NCI-H748 treated with DMSO at 0.1 percent for 48 hours (cell line): ENCODE measurements at places on chromosomes 1 and 21.
A peak's percentile ranks its signal among the peaks of the same experiment; 100 is the strongest.

DNA sequence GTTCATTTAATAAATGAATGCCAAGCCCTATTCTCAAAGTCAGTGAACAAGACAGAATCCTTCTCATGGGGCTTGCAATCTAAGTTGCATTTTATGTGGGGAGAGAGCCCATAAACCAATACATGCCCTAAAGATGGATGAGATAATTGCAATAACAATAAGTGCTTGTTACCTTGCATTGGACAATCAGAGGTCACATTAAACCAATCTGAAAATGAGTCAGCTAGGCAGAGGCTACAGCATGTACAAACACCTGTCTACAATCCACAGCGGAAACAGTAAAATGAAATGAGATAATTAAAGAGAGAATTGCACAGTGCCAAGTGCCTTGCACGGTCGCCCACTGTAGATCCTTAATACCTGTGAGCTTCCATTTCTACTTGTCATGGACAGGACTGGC lies 7.4 kb upstream of the IGFN1 start:
- peak; percentile 39 for DNase-seq

DNA sequence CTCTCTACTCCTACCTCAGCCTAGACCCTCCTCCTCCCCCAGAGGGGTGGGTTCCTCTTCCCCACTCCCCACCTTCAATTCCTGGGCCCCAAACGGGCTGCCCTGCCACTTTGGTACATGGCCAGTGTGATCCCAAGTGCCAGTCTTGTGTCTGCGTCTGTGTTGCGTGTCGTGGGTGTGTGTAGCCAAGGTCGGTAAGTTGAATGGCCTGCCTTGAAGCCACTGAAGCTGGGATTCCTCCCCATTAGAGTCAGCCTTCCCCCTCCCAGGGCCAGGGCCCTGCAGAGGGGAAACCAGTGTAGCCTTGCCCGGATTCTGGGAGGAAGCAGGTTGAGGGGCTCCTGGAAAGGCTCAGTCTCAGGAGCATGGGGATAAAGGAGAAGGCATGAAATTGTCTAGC lies 21.6 kb upstream of the VPS13D start:
- DNase-seq: no peak

GRCh38 chr1:12376236-12377045 lies 146.6 kb downstream of the VPS13D start:
- no peak for DNase-seq

GRCh38 chr1:65704318-65704717 lies 88.4 kb upstream of the PDE4B start:
- DNase-seq: no peak

DNA sequence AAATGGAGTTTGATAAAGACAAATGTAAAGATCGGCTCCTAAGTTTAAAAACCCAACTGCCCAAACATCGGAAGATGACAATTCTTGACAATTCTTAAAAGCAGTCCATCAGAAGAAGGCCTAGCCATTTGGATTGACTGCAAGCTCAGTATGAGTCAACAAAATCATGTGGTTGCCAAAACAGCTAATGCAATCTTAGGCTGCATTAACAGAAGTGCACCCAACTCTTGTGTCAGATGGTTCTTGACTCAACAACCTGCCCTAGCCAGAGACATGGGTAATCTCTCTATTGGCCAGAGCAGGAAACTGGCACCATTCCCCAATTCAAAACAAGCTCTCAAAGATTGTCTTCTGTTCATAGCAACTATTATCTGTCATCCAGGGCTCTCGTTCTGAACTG lies 9.9 kb upstream of the NCF2 start:
- DNase-seq: no peak

DNA sequence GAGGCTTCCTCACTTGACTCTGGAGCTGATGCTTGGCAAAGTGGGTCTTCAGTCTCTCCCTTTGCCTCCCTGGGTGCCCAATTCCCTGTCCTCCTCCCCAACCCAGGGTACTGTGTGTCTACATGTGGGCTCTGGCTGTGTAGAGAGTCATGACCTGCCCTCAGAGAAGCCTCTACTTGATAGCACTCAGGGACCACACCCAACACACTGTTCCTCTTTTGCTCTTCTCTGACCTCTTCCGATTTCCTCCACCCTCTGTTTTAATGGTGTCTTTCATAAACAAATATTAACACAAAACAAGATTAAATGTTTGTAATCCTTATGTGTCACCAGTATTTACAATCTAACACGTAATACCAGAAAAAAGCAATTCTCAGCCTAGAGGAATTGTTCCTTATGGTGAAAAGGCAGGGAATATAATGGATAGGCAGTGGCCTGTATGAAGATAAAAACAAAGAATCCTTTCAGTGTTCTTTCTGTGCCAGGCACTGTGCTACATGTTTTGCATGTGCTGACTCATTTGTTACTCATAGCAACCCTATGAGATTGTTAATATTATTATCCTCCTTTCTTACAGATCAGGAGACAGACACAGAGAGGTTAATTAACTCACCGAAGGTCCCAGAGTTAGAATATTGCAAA lies 58.2 kb downstream of the HSD3B1 start:
- peak; percentile 60 for DNase-seq

- DNase-seq: no peak
These were observed 130.8 kb downstream of the BRINP2 start for GRCh38 chr1:177301425-177302124.

- DNase-seq: no peak
These were observed 648.2 kb downstream of the SMYD3 start for GRCh38 chr1:245858722-245859492.

DNA sequence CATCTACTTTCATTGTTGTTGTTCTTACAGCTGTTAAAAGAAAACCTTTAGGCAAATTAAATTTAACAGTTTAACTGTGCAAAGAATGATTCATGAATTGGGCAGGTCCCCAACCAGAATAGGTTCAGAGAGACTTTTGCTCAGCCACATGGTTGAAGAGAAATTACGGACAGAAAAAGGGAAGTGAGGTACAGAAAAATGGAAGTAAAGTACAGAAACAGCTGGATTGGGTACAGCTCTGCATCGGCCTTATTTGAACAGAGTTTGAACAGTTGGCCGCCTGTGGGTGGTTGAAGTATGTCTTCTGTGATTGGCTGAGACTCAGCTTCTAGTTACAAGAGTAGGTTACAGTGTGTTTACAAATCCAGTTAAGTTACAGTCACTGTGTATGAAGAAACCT lies 210.1 kb downstream of the FGGY start:
- DNase-seq: no peak

DNA sequence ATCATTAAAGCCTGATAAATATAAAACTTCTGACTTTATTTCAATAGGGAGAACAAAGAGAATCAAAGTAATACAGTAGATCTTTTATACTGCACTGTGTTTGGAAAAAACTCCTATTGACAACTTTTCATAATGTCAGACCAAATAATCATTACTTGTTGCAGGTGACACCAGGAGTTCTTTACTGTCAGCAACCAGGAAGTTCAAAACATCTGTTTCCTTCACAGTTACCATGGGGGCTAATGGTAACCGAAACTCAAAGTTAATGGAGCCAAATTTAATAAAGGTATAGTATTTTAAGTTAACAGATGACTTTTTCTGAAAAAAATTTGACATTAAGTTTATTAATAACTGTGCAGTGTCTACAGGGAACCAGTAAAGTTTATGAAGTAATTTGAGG lies 10.6 kb downstream of the EFCAB7 start:
- DNase-seq: no peak

GRCh38 chr1:247445526-247446356 lies 12.2 kb downstream of the OR2B11 start:
- no peak for DNase-seq

DNA sequence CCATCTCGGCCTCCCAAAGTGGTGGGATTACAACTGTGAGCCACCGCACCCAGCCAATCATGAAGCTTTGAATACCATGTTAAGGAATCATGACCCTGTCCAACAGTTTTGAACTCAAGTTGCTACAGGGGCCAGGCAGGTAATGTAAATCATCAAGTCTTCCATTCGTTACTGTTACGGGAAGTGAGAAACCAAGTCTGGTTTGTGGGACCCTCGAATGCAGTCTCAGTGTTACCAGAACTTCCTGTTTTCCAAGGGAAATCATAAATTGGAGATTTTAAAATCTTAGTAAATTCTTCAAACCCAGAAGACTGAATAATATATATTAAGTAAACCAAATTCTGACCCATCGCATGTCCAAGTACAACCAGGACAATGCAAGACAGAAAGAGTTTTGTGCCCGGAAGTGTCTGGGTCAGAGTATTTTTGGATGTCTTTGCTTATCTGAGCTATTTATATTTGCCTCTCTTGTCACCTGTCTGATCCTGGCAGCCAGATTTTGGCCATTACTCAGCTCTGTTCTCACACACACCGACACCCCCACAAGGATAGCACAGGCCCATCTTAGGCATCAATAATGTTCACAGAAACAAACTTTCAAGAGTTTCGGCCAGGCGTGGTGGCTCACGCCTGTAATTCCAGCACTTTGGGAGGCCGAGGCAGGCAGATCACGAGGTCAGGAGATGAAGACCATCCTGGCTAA lies 8.8 kb downstream of the ATP5IF1 start:
- DNase-seq: no peak

- no peak for DNase-seq
These were observed 25.0 kb downstream of the RNU5D-1 start for GRCh38 chr1:44705938-44706337.

DNA sequence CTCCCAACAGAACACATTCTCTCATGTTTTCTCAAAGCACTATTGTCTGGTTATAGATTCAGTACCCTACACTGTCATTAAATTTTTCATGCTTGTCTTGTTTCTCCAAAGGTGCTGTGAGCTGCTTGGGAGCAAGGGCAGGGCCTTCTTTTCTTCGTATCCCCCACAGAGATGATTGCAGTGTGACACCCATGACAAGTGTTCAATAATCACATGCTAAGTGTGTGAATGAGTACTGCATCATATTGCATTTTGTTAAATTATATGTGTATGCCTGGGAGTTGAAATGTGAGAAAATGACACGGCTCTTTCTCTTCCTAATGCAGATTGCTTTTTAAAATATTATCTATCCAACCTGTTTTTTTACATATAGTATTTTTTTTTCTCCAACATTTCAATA lies 57.3 kb upstream of the MAGI3 start:
- no peak for DNase-seq

DNA sequence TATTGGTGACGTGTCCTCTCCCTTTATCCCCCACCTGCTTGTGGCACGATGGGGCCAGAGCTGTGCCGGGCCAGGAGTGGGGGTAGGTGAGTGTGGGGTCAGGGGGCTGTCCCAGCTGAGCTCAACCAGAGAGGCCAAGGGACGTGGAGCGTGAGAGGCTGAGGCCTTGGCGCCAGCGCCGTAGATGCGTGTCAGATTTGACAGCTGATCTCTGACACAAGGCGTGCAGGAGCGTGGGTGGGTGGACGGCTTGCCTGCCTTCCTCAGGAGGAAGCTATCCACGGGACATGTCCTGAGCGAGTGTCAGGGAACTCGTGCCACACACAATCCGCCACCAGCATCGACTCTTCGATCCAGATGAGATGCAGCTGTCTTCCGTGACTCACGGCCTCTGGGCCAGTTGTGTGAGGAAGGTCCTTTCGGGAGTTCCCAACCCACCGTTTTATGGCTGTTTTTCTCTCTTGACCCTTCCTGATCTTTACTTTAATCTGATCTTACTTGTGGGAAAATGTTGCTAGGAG lies 56.7 kb downstream of the SPSB1 start:
- no peak for DNase-seq

GRCh38 chr1:6531996-6532395 lies 22.3 kb downstream of the NOL9 start:
- no peak for DNase-seq

DNA sequence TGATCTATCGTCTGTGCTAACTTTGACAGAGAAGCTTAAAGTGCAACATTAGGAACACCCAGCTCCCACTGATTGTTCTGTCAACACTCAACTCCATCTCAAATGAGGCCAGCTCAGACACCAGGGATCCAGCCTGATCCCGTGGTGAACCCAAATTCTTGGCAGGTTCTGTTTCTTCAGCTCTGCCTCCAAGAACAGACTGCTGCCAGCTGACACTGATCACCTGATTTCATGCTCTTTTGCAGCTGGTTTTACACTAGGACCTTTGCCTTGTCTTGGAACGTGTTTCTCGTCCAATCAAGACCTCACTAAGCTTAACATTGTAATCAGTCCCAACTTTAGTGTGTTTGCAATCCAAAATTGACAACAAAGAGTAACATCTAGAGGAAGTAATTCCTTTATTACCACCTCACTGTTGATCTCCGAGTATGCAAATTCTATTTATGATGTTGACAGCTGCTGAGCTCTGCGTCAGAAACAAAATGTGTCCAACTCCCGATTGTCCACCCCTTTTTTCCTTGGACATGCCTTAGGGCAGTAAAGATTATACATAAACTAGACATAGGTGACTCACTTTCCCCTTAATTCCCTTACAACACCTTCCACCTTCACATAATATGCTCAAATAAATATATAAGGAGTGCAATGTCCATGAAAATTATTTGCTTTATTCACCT lies 1.6 kb upstream of the HYI start:
- DNase-seq: no peak

DNA sequence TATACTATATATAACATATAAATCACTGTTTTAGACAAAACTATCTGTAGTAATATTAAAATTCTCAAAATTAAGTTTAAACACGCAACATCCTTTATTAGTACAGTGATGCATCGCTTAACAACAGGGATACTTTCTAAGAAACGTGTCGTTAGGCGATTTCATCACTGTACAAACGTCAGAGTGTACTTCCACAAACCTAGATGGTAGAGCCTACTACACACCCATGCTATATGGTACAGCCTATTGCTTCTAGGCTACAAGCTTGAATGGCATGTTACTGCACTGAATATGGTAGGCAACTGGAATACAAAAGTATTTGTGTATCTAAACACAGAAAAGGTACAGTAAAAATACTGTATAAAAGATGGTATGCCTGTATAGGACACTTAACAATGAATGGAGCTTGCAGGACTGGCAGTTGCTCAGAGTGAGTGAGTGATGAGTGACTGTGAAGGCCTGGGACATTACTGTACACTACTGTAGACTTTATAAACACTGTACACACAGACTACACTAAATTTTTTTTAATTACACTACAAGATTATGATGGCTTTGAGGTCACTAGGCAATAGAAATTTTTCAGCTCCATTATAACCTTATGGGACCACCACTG lies 10.5 kb downstream of the FOXJ3 start:
- DNase-seq: no peak

GRCh38 chr1:172551279-172551678 lies 18.3 kb downstream of the SUCO start:
- DNase-seq: no peak

DNA sequence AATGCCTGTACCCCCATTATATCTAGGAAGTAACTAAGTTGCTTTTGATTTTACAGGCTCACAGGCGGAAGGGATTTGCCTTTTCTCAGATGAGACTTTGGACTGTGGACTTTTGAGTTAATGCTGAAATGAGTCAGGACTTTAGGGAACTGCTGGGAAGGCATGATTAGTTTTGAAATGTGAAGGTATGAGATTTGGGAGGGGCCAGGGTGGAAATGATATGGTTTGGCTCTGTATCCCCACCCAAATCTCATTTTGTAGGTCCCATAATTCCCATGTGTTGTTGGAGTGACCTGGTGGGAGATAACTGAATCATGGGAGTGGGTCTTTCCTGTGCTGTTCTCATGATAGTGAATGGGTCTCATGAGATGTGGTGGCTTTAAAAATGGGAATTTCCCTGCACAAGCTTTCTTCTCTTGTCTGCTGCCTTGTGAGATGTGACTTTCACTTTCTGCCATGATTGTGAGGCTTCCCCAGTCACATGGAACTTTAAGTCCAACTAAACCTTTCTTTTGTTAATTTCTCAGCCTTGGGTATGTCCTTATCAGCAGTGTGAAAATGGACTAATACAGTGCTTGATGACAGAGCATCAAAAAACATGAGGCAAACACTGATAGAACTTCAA lies 1119.5 kb downstream of the PLA2G4A start:
- DNase-seq: no peak
